ENCODE measurements at places on chromosomes 1 and 21.

DNA sequence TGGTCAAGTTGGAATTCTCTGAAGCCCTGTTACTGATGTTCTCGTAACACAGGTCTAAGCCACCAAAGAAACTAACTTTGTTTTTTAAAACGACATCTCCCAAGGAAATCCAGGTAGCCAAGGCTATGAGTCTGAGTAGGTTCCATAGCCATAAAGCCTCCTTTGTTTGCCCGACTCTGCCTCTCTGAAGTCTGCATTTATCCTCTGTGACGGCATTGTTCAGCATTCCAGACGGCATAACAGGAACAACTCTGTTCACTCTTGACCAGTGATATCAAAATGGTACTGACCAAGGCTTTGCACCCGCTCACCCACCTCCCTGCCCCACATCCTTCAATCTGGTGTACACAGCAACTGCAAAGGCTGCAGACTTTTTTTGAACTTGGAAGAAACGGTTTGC, 14.8 kb downstream of the URB1 start:
- no peak for DNase-seq

DNA sequence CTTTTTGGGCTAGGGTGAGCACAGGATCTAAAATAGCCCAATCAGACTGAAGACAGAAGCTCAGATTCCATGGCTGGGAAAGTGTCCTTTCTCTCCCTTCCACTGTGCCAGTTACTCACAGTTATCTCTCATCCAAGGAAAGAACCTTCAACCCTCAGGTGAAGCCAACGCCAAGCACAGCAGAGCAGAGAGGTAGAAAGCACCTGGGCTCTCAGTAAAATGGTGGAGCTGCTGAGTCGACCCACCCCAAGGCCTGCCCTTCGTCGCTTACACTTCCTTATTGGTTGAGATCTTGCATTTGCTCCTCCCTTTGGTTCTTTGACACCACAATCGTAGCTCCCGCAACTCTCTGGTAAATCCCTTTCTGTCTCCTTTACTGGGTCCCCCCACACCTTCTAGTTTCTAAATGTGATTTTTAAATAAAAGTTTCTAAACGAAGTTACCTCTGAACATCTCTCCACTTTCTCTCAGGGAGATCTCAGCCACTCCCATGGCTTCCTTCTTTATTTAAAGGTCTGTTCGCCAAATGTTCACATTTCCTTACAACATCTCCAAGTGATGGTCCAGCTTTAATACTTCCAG, 27.5 kb upstream of the SLC30A1 start:
- DNase-seq = no peak

DNA sequence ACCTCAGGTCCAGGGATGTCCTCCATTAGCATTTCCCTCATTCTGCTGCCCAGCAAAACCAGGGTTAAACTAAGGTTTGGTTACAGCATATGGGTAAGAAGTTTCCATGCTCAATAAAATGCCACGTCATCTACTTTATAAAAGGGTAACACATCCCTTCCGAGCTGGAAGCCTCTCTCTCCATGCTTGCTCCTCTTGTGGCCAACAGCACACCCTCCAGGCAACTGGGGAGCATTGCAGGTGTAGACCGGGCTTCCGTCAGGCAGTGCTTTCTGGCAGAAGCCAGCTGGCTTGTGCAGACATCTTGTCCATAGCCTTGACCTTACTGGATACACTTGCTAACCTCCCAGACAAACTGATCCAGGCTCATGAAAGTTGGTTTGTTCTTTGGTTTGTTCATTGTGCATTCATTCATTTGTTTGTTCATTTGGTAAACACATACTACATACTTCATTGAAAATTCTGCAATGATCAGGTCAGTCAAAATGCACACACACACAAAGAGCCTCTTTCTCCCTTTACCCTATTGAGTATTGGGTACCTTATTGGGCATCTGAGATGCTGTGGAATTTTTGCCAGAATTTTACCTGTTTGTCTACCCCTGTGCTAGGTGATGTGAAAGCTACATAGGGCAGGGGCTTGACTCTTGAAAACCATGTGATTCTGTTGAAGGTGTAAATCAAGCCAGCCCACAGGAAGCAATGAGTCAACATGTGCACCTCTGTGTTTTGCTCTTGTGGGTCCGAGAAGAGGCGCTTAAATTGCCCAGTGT, 422.8 kb downstream of the CAMTA1 start:
- no peak for DNase-seq

- no peak for DNase-seq
Observed at GRCh38 chr1:23021834-23022233, 2.6 kb downstream of the KDM1A start.

DNA sequence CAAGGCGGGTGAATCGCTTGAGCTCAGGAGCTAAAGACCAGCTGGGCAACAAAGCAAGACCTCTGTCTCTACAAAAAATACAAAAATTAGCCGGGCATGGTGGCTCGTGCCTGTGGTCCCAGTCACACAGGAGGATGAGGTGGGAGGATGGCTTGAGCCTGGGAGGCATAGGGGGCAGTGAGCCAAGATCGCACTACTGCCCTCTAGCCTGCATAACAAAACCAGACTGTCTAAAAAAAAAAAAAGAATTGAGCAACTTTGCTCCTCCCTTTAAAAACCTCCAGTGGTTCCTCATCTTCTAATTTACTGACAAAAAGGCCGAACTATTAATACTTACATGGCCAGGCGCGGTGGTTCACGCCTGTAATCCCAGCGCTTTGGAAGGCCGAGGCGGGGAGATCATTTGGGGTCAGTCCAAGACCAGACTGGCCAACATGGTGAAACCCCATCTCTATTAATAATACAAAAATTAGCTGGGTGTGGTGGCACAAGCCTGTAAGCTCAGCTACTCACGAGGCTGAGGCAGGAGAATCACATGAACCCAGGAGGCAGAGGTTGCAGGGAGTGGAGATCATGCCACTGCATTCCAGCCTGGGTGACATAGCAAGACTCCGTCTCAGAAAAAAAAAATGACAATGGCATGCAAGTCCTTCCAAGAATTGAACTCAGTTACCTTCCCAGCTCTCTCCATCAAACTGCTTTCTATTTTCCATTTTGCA, 4.4 kb downstream of the ACBD3 start:
- DNase-seq = no peak

DNA sequence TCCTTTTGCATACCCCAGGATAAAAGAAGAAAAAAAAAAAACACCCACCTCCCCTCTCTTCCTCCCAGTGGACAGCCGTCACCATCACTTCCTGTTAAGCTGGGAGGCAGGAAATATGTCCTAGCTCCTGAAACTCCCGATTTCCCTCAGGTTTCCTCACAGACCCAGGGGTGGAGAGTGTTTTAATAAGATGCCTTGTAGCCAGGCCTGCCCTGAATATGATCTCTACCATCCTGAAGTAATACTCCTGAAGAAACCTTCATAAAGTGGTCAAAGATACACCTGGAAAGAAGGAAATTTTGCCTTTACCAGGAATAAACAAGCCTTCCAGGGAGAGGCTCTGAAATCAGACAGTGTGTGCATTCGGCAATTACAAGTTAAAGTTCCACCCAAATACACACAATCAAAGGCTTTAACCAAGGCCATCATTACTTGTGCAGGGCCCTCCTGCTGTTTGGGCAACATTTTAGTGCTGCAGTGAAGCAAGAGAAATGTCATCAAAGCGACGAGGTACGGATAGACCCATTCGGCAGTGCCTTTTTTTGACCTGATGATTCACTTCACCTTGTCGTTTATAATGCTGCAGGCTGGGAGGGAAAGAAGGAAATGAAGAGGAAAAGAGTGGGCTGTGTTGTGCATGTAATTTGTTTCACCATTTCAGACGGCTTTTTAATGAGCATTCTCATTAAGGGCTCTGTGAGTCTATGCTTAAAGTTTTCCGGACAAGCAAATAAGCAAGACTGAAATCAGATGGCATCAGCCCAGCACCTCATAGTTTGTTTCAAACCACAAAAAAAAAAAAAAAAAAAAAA, 41.0 kb upstream of the RASAL2 start:
- no peak for DNase-seq

DNA sequence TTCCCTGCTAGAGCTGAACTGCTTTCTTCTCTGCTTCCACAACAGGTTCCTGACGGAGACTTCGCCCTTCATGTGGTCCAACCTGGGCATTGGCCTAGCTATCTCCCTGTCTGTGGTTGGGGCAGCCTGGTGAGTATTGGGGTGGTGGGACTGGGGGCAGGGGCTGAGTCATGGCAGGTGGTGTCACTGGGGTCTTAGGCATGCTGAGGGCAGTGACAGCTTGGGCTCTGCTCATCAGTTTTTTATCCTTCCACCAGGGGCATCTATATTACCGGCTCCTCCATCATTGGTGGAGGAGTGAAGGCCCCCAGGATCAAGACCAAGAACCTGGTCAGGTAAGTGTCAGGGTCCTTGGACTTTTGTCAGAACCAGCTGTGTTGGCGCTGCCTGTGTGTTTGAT, 1.3 kb downstream of the ATP6V0B start:
- DNase-seq = no peak
